Breast epithelium (tissue), 4 donors: ENCODE measurements at places on chromosomes 4 and X. TPM values are rescaled to one million over a fixed set of nuclear protein-coding genes. Genes with fewer than 3 reads are reported as not detected.

DNA sequence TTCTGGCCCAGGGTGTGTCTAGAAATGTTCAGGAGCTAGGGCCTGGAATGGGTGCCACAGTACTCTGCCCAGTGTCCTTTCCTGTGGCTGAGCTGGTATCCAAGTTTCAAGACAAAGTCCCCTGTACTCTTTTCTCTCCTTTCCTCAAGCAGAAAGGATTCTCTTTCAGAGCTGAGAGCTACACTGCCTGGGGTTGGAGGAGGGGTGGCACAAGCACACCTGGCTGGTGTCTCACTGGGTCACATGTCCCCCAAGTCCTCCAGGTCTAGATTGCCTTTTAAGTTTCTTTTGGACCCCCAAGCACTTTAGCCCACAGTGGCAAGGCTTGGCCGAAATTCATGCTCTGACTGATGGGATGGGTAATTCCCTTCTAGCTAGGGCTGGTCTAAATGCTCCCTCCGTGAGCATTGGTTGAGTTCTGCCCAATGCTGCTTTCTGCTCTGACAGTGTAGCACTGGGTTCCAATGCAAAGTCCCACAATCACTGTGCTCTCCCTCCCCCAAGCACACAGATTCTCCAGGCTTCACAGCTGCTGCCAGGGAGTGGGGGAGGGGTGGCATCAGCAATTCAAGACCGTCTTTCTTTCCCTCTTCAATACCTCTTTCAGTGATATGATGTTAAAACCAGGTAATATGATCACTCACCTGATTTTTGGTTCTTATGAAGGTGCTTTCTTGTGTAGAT, 47.8 kb downstream of the BEX3 start:
- DNase-seq = no peak

DNA sequence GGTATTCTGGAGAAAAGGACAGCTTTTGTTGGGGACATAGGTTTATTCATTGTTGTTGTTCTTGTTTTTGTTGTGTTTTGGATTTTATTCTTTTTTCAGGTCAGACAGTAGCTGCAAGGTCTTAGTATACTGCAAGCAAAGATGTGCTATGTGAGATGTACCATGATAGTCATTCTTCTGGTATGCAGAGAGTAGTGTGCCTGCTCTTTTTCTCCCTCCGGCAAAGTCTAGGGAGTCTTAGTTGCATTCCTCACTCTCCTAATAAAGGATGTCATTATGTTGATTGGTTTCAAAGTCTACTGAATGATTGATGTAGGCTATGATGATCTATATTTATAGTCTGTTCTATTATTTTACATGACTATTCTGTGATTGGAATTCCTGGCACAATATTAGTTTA, 119.9 kb upstream of the POF1B start:
- no peak for DNase-seq

DNA sequence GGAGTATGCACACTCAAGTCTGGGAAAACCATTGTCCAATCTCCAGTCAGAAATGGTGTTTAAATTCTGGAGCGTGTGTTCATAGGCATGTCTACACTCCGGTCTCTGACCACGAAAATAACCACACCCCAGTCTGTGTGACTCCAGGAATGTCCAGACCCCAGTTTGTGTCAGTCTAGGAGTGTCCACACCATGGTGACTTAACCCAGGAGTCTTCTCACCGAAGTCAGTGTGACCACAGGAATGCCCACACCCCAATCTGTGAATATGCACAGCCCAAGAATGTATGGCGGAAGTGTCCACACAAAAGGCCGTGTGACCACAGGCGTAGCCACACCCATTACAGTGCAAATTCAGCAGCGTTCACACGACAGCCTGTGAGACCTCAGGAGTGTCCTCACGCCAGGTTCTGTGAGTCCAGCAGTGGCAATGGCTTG, 11.4 kb downstream of the FTSJ1 start:
- DNase-seq = no peak

- no peak for DNase-seq
Observed at GRCh38 chr4:113103556-113103955, 54.1 kb downstream of the ANK2 start.

DNA sequence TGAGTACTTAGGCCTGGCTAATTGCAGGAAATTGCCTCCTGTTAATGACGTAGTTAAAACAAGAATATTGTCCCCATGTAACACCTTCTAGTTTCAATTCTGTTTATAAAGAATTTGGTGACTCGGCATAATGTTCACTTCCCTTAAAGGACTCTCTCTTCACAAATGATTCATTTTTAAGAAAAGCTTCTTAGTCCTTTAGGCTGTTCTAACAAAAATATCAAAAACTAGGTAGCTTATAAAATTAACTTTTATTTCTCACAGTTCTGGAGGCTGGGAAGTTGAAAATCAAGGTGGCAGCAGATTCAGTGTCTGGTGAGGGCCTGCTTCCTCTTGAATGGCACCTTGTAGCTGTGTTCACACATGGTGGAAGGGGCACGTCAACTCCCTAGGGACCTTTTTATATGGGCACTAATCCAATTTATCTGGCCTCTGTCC, 23.8 kb downstream of the COL25A1 start:
- no peak for DNase-seq

GRCh38 chrX:103722505-103722904, 11.8 kb downstream of the TMEM31 start:
- no peak for DNase-seq

DNA sequence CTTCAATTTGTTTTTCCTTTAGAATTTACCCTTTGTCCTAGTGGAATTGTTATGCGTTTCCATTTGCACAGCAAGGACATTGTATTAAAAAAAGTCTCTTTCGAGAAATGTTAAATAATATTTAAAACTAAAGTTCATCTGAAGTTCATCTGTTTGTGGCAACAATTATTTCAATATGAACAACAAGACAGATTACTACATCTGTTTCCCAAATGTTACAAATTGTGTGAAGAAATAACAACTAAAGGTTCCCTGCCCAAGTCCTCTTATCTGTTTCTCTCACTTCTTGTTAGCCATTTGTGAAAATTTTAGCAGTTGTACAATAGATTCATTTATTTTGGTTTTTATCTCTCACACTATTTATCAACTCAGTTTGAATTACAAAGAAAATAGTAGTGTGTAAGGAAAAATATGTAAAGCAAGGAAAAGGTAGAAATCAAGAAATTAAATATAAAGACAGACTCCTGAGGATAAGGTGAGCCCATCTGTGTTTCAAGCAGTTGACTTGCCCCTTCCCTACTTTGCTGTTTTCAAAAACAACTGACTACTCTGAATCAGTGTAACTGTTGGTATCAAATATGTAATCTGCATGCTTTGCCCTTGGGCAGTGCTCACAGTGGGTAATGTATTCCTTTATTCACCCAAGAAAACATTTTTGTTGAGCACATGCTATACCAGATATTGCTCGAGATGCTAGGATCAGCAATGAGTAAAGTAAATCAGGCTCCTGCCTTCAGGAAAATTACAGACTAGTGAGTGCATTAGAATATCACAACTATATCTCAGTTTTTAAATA, 118.9 kb upstream of the PCDH7 start:
- DNase-seq = no peak

- DNase-seq = no peak
Observed at GRCh38 chr4:68176500-68176899, 46.8 kb upstream of the TMPRSS11F start.

The POU3F4 gene
- total RNA-seq = not detected
